ENCODE measurements at places on chromosomes 5 and 9. TPM values are rescaled to one million over a fixed set of nuclear protein-coding genes. Genes with fewer than 3 reads are reported as not detected.

DNA sequence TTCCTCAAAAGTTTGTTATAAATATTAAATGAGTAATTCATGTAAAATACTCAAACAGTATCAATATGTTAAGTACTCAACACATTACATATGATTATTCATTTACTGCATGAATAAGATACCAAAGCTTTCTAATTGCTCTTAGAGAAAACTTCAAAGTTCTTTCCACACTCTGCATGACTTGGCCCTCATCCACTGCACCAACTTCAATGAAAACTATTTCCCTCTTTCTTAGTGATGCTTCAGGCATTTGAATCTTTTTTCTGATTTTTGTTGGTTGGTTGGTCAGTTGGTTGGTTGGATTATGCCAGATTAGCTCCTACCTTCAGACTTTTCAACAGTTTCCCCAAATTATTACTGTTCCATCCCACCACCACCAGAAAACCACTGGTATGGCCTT is 314.7 kb upstream of the RGMB start:
- DNase-seq, result no peak
- no peaks in the 10 kb centered on the region for H3K36me3 ChIP-seq
- no peaks in the 10 kb centered on the region for H3K4me1 ChIP-seq
- no peaks in the 10 kb centered on the region for H3K27me3 ChIP-seq
- no peak overlapping the region for H3K4me3 ChIP-seq

DNA sequence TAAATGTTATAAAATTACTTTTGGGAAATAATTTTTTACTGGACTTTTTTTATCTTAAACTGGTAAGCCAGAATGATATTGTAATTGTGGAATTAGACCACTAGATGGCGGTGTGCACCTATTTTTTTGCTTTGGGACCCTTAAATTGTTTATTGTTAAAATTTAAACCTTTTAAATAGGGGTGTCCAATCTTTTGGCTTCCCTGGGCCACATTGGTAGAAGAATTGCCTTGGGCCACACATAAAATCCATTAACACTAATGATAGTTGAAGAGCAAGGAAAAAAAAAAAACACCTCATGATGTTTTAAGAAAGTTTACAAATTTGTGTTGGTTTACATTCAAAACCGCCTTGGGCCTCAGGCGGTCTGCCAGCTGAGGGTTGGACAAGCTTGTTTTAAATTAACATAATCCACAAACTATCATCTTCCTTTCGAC is 28.4 kb upstream of the GADD45G start:
- H3K4me1 ChIP-seq, result peaks cover 7% of the 10 kb centered on the region
- H3K36me3 ChIP-seq, result no peaks in the 10 kb centered on the region
- DNase-seq, result no peak
- H3K4me3 ChIP-seq, result no peak overlapping the region
- H3K27ac ChIP-seq, result no peak overlapping the region

Gene FGFR4
- 1.2 TPM for total RNA-seq

- H3K4me3 ChIP-seq, result no peak overlapping the region
- no peak overlapping the region for H3K27ac ChIP-seq
- no peaks in the 10 kb centered on the region for H3K4me1 ChIP-seq
- no peak for DNase-seq
- H3K27me3 ChIP-seq, result peaks cover 5% of the 10 kb centered on the region
Measured at GRCh38 chr5:140060816-140061215, 17.7 kb upstream of the NRG2 start.

DNA sequence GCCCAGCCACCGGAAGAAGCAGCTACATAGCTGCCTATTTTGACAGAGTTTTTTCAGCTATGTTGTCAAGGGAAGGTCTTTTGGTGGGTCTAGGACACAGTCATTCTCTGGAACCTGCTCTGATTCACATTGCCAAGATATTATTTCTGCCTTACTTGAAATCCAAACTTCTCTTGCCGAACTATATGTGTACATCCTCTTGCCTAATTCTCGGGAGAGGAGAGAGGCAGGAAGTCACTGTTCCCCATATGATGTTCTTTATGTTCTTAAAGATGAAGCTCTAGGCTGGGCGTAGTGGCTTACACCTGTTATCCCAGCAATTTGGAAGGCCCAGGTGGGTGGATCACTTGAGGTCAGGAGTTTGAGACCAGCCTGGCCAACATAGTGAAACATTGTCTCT is 8.6 kb downstream of the TMEM252 start:
- no peak overlapping the region for H3K27ac ChIP-seq
- H3K4me3 ChIP-seq, result no peak overlapping the region
- DNase-seq, result no peak
- H3K4me1 ChIP-seq, result no peaks in the 10 kb centered on the region
- H3K27me3 ChIP-seq, result no peaks in the 10 kb centered on the region

Gene EIF4EBP3
- total RNA-seq, result 11.1 TPM

DNA sequence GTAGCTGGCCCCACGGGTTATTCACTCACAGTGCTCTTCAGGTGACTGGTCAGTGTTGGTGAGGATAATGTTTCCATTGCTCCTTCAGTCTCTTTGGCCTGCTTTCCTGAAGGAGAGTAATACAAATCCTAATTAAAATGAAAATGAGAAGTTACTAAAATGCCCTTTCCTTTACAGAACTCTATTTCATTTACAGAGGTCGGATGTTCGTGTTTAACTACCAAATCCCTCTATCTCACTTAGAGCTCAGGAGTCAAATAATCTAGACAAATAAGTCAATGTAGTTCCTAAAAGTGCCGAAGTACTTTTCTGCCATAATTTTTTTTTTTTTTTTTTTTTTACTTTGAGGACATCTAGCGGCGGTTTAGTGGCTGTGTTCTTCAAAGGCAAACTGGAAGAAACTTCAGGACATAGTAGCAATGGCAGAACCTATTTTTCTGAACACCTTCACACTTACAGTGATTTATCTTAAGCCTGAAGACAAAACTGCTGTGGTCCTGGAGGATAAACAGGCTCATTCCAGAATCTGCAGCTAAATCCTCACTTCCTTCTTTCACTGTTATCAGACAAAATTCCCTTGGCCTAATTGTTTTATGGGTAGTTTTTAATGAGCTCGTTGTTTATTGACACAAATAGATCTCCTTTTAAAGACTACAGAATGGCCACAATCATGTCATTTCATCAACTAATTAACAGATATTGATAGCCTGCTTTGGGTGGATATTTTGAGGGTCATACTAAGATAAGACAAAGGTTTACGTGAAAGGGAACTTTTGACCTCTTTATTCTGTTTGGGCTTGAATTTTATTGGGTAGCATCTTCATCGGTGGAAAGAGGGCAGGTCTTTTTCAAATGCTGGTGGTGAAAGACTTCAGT is 207.6 kb upstream of the DMRTA1 start:
- no peak for DNase-seq
- H3K27me3 ChIP-seq, result no peaks in the 10 kb centered on the region
- no peaks in the 10 kb centered on the region for H3K4me1 ChIP-seq

Gene GIN1
- 8.6 TPM for total RNA-seq

DNA sequence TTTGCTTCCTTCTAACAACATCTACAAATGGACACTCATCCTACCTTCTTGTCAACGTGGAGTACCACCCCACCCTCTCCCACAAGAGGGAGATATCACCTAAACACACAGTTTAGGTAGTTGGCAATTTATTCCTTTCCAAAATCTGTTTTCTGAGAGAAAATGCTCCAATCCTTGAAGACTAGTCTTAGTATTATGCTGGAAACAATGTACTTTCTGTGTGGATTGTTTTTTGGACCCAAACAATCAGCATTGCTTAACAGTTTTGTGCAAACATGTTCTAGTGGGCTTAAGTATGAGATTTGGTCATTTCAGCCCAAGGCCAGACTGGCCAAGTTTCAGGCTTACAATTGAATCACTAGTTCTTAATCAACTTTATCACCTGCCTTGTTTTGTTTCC is 359.1 kb downstream of the ARHGEF28 start:
- H3K27ac ChIP-seq, result no peak overlapping the region
- peaks cover 3% of the 10 kb centered on the region for H3K27me3 ChIP-seq
- no peak overlapping the region for H3K4me3 ChIP-seq
- no peak for DNase-seq

DNA sequence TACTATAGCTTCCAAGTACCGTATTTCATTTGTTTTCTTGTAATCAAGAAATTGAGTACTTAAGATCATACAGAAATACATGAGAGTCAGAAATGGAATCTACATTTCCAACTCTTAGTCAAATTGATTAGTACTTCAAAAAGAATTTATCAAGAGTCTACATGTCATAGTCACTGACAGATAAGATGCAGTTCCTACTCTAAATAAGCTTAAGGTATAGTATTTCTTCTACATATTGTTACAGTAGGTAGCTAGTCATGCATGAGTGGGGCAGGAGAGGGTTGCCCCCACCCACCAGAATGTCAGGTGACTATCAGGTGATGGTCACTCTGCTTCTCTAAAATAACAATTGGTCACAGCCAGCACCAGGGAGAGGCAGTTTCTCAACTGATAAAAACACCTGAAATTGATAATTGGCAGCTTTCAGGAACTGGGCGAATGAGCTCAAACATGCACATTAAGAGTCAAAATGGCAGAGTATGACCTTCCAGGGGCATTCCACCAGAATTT is 2.9 kb downstream of the BAAT start:
- H3K4me1 ChIP-seq, result no peaks in the 10 kb centered on the region
- H3K27me3 ChIP-seq, result no peaks in the 10 kb centered on the region
- no peak for DNase-seq
- no peak overlapping the region for H3K4me3 ChIP-seq

- no peak overlapping the region for H3K4me3 ChIP-seq
- no peak overlapping the region for H3K27ac ChIP-seq
- no peaks in the 10 kb centered on the region for H3K4me1 ChIP-seq
- H3K27me3 ChIP-seq, result no peaks in the 10 kb centered on the region
- DNase-seq, result no peak
Measured at GRCh38 chr5:178392386-178392785, 159.8 kb upstream of the PHYKPL start.

- H3K36me3 ChIP-seq, result no peaks in the 10 kb centered on the region
- H3K4me1 ChIP-seq, result no peaks in the 10 kb centered on the region
- DNase-seq, result no peak
- no peak overlapping the region for H3K27ac ChIP-seq
Measured at GRCh38 chr9:89022001-89022759, 30.9 kb downstream of the S1PR3 start.

GRCh38 chr5:132198571-132198970 is 29.1 kb downstream of the P4HA2 start:
- H3K27ac ChIP-seq, result no peak overlapping the region
- H3K4me3 ChIP-seq, result no peak overlapping the region
- no peaks in the 10 kb centered on the region for H3K36me3 ChIP-seq
- no peaks in the 10 kb centered on the region for H3K4me1 ChIP-seq
- DNase-seq, result no peak

- H3K4me3 ChIP-seq, result no peak overlapping the region
- H3K36me3 ChIP-seq, result peaks cover 27% of the 10 kb centered on the region
- DNase-seq, result no peak
- no peaks in the 10 kb centered on the region for H3K27me3 ChIP-seq
- H3K27ac ChIP-seq, result no peak overlapping the region
Measured at GRCh38 chr9:120413121-120414048, 166.6 kb downstream of the CDK5RAP2 start.
